GM13976 (cell line): ENCODE measurements at places on chromosomes 2 and 18.
A peak's percentile ranks its signal among the peaks of the same experiment; 100 is the strongest.

DNA sequence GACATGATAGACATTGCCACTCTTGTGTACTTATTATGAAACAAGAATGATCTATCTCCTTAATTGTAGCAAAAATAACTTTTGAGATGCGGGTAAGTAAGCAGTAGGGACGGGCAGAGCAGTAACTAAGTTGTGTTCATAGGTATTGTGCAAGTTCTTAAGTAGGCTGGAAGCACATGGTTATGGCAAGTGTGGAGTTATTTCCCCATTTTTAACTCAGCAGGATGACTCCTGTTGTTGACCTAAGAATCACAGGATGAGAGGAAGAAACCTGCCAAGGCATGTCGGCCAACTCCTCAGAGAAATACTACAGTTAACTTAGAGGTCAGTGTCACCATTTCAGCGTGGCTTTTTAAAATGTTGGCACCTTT is 51.1 kb upstream of the FN1 start:
- no peak for DNase-seq

GRCh38 chr2:83971547-83971946 is 487.5 kb downstream of the SUCLG1 start:
- DNase-seq, result no peak

GRCh38 chr18:61360404-61361383 is 27.5 kb downstream of the CDH20 start:
- peak; percentile 20 for DNase-seq

DNA sequence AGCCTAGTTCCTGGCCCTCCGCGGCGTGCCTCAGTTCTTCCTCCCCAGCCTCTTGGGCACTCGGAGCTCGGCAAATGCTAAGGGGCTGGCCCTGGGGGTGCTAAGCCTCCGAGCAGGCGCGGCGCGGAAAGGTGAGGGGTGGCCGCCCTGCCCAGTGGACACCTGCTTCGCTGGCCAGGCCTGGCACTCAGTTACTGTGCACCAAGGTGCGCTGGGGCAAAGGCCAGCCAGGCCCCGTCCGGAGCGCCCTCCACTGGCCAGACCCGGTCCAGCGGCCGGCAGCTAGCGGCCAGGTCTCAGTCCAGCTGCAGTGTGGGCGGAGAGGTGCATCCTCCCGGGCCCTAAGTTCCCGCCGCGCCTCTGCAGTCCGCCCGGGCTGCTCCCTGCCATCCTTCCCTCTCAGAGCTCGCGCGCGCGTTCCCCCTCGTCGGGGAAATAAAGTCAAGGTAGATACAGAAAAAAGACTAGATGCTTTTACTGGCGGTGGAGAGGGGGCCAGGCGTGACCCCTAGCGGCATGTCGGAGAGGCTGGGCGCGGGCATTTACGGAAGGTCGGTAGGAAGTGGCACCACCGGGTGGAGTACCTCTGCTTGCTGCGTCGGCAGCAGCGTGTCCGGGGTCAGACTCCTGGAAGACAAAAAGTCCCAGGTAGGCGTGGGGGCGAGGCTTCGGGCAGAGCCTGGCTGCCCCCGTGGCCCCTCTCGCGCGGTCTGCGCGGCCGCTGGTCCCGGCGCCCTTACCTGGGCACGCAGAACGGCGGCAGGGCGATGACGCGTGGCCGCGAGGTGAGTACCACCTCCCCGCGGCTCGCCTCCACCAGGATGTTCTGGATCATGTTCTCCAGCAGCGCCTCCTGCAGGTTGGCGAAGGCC is 9.4 kb upstream of the CRYBA2 start:
- DNase-seq, result peak; percentile 78

GRCh38 chr2:33503002-33503401 is 26.6 kb downstream of the RASGRP3 start:
- no peak for DNase-seq

DNA sequence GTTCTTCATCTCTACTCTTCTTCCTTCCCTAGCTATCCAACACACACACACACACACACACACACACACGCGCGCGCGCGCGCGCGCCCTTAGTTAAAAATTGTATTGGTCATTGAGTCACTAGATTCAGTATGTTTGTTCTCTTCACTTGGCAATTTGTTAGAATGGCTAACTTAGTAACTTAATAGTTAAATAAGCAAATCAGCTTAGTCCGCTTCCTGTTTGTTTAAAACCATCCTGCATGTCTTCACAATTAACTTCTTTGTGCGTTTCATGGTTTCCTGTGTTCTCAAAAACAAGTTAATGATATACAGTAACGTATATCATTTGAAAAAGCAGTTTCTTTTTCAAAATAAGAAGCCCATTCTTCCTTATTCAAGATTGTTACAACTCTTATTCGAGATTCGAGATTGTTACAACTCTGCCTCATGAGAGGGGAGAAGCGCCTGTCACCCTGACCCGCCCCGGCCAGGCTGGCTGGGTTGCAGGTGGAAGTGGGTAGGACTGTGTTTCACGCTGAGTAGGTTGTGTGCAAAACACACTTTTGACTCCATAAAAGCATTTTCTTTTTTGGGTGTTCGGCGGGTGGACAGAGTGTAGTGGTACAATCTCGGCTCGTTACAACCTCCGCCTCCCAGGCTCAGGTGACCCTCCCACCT is 9.5 kb upstream of the CNNM3 start:
- no peak for DNase-seq

DNA sequence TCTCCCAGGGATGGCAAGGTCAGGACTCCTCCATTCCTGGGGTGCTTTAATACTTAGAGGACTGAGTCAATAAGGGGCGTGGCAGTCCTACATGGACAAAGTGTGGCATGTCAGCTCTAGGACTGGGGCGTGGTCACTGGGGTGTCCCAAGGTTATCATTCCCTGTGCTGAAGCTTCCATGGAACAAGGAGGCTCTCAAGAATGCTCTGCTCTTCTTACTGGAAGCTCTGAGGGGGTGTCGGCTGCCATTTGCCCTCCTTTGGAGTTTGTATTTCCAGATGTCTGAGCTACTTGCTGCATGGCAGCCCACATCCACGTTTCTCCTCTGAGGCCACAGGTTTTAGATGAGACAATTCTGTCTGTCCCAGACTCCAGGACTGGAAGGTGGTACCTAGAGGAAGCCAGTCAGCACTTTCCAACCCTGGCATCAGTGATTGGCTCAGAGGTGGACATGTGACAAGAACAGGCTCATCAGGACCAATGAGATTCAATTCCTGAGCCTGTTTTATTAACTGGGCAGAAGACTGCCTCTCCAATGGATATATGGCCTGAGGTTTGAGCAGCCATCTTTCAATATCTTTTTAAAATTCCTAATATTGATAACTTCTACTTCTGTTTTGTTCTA is 128.9 kb upstream of the ARL4C start:
- no peak for DNase-seq

DNA sequence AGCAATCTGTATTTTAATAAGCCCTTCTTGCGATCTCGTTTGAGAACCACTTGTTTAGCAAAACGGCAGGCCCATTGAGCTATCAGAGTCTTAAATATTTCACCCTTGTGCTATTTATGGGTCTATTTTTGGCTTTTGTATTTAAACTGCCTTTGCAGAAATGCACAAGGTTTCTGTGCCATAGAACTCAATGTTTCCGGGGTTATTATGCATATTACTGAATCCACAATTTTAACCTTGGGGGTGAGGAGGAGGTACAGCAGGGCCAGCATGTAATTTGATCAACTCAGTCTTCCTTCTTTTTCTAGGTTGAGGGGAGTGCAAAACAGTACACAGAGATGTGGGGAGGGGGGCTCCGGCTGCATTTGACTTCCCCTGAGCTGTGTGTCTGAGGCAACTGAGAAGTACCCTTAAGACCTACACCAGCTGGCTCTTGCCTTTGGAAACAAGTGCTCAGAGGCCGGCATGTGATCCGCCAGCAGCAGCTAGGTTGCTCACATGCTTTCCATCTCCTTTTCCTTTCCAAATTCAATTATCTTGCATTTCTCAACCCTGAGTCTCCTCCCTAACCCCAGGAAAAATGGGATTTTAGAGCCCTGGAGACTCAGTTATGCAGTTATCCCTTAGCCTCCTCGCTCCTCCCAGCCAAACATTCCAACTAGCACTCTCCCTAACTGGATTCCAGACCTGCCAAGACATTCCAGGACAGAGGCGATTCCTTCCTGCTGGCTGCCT is 103.0 kb downstream of the HNRNPLL start:
- DNase-seq, result no peak

- no peak for DNase-seq
Measured at GRCh38 chr2:101520246-101520645, 45.3 kb upstream of the RFX8 start.

DNA sequence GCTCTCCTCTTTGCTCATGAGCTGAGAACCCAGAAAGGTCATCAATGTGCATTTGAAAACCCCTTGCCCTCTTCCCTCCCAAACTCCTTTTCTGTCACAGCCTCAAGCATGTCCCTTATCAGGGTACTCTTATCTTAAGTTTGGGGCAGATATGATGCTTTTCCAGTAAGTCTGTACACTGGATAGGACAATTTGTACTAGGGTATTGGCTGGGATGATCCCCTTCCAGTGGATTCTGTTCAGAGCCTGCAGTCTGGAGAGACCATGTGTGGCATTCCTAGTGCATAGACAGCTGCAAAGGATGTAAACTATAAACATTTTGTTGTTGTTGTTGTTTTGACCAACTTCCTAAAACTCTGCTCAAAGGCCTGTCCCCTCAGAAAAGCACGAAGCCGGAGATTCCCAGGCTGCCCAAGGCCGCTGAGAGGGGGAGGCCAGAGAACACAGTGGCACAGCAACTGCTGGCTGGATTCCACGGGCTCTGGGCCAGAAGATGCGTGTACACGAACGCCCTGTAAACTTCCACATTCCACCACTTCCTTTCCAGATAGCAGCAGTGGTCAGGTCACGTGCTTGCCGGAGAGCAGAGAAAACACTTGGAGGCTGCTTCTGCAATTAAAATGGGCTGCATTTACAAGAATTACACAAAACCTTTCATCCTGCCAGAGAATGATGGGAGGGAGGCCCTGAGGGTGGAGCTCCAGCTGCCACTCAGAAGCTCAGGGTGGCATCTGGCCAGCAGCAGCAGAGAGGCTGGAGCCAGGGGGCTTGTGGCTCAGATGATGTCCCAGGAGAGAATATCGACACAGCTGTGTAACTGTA is 42.1 kb downstream of the BMP10 start:
- no peak for DNase-seq

DNA sequence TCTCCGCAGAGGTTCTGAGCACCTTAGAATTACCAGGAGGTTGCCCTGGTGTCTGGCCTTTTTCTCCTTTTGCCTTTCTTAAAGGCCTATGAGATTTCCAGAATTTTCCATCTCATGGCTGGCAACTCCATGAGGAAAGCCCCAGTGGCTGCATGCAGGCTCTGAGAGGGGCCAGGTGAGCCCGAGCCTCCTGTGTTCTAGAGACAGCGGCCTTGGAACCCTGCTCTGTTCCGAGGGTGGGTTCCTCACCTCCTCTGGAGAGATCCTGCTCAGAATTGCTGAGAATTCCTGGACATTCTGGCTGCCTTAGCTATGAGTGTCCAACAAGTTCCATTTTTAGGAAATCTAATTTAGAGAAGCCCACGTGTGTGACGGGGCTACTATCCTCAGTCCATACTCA is 35.7 kb upstream of the HPCAL1 start:
- no peak for DNase-seq

DNA sequence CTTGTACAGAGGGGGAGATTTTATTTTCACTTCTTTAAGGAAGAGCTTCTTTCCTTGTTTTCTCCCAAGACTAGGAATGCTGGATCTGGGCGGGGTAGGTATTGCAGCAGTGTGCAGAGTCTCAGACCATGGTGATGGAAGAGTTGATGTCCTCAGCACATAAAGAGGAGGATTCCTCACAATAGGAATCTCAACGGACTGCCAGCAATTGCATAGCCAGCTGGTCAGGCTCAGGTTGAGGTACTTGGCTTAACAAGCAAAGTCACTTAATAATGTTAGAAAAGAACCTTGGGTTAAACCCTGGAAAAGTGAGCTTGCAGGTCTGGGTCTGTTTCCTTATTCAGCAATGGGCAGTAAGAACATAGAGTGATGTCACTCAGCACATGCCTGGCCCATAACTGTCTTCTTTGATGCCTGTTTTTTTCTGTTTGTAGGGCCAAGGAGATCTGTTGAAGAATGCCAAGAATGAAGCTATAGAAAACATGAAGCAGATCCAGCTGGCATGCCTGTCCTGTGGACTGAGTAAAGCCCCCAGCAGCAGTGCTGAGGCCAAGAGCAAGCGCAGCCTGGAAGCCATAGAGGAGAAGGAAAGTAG is 342.1 kb downstream of the PLCL1 start:
- no peak for DNase-seq

- DNase-seq, result no peak
Measured at GRCh38 chr2:64164629-64165028, 20.4 kb upstream of the PELI1 start.

DNA sequence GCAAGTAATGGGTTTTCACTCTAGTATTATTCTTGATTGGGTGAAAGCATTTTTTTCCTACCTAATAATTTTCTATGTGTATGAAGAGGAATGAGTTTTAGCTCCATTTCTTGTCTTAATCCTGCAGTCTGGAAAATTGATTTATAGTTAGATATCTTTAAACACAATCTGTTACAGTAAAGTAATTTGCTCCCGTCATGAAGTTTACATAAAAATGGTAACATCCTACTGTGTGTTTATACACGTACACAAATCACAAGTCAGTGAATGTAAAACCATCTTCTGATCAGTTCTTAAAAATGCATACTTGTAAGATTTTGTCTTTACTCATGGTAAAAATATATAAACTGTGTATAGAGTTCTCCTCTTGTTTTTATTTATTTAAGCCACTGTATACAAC is 51.1 kb downstream of the MAP2 start:
- no peak for DNase-seq

DNA sequence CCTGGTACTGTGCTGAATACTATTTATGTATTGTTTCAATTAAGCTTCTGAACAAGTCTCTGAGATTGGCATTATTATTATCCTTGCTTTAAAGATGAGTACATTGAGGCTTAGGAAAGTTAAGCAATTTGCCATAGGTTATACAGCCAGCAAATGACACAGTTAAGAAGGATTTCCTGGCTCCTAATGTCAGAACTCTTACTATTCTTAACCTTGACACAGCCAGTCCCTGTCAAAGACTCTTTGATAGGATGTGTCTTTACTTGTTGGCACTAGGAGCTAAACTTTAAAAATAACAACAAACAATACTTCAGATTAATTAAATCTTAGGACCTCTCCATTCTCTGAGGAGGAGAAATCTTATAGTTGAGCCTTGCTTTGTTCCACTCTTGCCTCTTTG is 70.6 kb downstream of the UBR3 start:
- DNase-seq, result no peak

DNA sequence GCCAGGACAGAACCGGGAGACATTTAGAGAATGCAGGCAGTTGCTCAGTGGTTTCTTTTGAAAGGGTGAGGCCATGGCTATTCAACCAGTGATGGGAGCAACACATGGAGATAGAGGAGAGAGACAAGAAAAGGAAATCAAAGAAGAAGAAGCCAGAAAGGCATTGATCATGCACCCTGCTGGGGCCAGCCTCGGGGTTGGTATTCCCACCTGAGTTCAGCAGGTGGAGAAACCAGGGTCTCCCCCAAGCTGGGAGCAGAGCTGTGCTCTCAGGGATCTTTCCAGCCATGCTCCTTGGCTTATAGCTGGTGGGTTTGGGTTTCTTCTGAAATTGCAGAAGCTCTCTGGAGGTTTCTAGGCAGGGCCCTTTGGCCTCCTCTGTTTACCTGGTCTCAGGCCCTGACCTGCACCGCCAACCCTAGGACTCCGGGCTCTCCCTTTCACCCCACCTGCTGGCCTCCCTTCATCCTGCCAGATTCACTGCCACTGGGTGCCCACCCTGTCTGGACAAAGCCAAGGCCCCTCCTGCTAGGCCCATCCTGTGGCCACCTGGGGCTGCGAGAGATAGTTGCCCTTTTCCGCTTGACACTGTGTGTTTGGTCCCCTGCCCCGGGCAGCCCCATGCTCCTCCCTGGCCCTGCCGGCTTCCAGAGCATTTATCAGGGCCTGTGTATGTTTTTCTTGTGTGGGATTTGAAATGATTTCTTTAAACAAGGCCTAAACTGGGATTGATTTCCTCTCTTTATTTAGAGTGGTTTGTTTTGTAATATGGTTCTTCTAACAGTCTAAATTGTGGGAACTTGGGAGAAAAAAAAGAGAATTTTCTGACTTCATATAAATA is 126.7 kb downstream of the DDX1 start:
- no peak for DNase-seq
